ENCODE measurements at places on chromosomes 6 and 20.

DNA sequence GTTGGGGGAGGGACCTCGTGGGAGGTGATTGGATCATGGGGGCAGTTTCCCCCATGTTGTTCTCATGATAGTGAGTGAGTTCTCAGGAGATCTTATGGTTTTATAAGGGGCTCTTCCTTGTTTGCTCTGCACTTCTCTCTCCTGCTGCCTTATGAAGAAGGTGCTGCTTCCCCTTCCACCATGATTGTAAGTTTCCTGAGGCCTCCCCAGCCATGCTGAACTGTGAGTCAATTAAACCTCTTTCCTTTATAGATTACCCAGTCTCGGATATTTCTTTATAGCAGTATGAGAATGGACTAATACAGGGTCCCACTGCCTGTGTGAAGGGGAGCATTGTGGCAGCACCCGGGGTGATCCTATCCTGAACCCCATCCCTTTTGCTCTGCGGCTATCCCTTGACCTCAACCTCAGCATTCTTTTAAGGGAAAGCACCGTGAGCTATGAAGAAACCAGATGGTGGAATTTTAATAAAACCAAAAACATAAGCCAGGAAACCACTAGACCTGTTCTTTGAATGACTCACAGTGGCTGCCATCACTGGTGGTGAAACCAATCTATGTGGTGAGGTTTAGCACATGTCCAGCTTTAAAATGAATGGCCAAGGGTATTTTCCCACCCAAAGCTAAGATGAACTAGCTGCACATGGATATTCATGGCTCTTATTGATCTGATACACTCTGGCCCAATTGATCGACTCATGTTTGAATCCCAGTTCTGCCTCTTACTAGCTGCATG lies 62.2 kb downstream of the ZDHHC14 start:
- peak; percentile 89 for DNase-seq

DNA sequence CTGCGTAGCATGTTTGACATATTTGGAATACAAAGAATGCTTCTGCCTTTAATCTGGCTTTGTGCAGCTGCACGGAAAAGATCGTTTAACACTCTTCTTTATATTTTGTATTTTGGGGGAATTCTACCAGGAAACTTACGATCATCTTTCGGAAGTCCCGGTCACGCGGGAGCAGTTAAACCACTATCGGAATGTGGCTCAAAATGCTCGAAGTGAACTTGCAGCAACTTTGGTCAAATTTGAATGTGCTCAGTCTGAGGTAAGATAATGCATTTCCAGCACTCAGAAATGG lies 42.3 kb downstream of the CCDC170 start:
- peak; percentile 32 for DNase-seq

DNA sequence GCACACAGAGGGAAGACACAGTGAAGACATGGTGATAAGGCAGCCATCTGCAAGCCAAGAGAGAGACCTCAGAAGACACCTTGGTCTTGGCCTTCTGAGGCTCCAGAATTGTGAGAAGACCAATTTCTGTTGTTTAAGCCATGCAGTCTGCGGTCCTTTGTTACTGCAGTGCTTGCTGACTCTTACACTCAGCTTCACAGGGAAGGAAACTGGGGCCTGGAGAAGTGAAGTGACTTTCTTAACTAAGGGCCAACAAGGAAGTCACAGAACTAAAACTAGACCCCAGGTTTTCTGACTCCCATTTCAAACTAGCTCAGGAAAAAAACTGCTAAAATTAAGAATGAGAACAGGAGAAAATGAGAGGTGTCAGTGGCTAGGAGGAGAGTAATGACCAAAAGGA lies 74.3 kb downstream of the TNFRSF21 start:
- DNase-seq = no peak

DNA sequence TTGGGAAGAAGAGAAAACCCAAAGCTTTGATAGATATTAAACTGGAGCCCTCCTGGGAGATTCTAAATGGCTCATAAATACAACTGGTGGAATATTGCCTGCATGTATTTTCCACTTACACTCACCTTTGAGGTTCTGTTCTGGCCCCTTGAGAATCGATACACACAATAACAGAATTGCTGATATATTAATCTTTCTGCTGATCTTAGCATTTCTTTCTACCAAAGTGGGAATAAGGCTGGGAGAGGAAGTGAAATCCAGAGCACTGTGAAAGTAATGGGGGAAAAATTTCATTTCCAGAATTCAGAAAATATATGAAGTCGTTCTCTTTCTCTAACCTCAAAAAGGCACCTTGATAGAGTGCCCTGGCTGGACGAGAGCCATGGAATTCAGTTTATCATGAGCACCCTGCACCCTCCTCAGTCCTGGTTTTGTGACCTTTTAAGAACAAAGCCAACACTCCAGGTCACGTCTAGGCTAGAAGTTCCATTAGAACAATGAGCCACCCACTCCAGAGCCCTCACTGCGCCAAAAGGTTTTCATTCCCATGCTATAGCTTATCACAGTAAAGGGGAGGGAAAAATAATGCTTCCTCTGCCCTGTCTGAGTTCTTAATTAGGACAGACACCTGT lies 244.5 kb downstream of the CD83 start:
- DNase-seq = no peak

DNA sequence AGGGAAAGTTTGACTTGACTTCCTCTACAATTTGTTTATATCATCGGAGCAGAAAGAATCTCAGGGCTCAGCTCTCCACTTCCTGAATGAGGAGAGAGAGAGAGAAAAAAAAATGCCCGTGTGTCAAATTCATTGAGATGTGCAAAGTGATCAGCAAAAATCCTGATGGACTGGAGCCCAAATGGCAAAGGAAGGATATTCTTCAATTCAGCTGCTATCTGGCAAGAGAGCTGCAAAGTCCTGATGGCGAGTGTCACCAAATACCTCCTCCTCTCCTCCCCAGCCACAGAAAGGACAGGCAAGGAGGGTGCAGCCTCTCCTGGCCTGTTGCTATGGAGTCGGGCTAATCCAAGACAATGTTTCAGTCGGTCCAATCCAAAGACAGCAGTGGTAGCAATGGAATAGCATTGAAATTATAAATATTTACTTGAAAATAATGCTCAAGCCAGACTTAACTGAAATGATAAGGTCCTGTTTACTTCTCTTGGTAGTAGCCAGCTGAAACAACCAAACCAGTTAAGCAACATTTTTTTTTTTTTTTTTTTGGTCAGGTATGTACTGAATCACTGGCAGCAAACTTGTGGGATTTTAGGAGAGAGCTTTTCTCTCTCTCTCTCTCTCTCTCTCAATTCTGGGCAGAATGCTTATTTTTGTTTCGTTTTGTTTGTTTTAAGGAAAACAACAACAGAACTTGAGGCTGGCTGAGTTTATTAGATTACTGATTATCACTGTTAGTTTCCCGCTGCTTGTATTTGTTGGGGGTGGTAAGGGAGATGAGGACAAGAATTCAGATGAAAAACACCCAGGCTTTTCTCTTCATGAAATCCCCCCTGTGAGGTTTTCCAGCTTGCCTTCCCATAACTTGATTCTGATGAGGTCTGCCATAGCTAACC lies 204.2 kb downstream of the BCAS1 start:
- peak; percentile 50 for DNase-seq

DNA sequence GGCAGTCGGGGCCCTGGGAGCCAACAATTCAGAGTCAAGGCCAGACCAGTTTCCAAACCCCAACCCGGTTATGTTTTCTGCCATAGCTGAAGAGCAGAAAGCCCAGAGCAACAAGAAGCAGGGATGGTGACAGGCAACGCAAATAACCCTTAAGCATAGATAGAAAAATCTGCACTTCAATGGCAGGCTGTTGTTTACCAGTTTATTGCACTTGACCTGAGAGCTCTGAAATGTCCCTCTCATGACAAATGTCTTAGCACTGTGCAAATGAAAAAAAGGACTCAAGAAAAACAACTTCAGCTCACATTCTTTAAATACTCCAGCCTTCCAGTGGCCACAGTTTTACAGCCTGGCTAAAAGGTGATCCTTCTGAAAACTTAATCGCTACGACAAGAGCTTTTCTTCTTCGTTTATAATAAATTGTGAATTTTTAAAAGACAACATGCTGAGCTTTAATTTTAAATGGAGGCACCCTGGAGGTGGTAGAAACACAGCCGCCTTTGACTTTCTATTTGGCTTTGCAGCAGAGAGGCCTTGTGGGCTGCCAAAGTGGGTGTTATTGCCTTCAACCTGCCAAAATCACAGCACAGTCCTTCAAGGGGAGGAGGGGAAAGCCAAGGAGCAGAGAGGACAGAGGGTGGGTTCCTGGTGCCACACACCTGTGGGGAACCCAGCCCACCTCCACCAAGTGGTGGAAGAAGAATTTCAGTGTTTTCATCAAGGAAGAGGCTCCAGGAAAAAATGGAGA lies 289.5 kb upstream of the CDYL start:
- DNase-seq = no peak

DNA sequence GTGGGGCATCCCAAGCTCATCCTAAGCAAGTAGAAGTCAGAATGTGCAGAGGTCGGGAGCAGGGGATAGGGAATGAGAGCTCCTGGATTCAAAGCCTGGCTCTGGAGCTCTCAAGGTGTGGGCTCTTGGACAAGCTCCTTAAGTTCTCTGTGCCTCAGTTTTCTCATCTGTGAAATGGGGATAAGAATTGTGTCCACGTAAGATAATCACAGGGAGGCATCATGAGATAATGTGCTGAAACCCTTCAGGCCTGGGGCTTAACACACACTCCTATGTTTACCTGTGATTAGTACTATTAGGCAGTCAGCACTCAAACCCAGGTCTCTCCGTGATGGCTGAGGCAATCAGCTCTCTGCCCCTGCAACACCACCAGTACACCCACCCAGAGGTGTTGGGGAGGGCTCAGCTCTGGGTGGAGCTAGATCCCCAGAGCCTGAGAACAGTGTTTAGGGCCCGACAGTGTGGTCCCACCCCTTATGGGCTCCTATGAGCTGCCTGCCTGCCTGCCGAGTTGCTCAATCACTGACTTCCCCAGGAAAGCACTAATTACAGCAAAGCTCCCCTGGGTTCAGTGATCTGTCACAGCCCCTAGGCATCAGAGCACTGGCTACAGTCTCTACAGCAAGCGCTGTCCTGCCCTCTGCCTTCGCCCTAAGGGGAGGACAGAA lies 6.3 kb upstream of the SIRPA start:
- no peak for DNase-seq

GRCh38 chr6:99016355-99016754 lies 68.6 kb upstream of the FBXL4 start:
- peak; percentile 94 for DNase-seq

GRCh38 chr6:166257911-166258318 lies 50.3 kb downstream of the PRR18 start:
- no peak for DNase-seq

DNA sequence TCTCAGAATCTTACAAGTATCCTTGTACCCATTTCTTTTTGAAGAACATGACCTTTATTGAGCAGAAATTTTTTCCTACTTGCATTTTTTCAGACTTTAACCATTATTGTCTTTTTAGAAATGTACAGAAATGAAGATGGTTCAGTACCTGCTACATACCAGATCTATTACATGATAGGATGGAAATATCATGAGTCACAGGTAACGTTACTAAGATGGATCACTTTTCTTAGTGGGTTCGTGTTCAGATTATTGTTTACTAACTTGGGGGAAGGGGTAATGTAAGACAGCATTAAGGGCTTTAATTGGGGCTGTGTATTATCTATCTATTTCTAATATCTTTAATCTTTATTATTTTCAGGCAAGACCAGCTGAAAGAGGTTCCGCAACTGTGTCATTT lies 31.9 kb downstream of the NDUFAF5 start:
- no peak for DNase-seq

GRCh38 chr6:3360727-3361045 lies 96.2 kb downstream of the SLC22A23 start:
- no peak for DNase-seq

- peak; percentile 7 for DNase-seq
Observed at GRCh38 chr6:47292944-47293343, 16.8 kb downstream of the TNFRSF21 start.

GRCh38 chr6:166989427-166990032 lies 9.7 kb upstream of the CEP43 start:
- DNase-seq = peak; percentile 26

DNA sequence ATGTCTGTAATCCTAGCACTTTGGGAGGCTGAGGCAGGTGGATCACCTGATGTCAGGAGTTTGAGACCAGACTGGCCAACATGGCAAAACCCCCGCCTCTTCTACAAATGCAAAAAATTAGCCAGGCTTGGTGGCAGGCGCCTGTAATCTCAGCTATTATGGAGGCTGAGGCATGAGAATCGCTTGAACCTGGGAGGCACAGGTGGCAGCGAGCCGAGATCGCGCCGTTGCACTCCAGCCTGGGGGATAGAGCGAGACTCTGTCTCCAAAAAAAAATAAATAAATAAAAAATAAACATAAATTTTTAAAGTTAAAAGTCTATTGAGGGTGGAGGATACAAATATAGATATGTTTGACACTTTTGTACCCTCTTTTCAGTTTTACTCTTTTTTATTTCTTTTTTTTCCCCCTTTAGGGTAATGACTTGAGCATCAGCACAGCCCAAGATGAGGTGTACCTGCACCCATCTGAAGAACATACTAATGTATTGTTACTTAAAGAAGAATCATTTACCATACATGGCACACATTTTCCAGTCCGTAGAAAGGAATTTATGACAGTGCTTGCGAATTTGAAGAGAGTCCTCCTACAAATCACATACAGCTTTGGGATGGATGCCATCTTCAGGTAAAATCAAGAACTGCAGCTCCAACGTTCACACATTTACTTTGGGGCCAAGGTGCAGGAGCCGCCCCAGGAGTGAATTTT lies 368.9 kb downstream of the LAMA2 start:
- DNase-seq = peak; percentile 77

DNA sequence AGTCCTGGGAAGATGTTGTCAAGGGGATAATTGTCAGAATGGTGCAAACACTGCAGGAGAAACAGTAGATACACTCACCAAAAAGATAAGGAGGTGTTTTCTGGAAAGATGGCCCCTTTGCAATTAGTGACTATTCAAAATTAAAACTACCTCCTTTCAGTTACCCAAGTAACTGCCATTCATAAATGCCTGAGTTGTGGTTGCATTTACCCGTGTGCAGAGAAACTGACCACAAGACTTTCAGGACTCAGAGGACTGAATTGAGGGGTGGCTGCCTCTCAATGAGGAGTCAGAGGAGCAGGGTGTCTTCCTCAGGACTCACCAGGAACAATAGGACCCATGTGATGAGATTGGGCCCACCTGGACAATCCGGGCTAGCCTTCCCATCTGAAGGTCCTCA lies 39.0 kb downstream of the GCM1 start:
- DNase-seq = no peak

DNA sequence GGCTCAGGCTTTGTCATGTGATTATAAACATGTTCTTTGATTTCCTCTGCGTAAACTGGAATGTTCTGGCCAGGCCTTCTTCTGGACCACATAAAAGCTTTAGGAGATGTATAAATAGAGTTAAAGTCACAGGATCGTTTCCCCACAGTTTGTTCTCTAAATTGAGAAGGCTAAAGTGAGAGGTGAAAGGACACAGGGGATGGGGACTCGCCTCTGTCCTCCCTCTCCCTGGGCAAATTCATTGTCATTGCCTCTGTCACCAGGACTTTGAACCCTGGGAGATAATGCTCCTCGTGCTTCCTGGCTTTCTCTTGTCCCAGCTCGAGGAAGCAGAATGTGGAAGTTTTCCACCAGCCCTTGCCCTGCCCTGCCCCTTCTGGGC lies 20.3 kb upstream of the ZFAND3 start:
- DNase-seq = no peak

All from fibroblast of upper back skin (primary cell).